HFFc6 (cell line): ENCODE measurements at places on chromosomes 13 and 19. TPM values are rescaled to one million over a fixed set of nuclear protein-coding genes. Genes with fewer than 3 reads are reported as not detected.

ZSCAN5C gene
- total RNA-seq, result not detected in 3 replicates

FOSB gene
- total RNA-seq, result 31.9 to 62.6 TPM (median 38.7 TPM) in 3 replicates

CBLC gene
- total RNA-seq, result not detected in 2 replicates

LILRA5 gene
- total RNA-seq, result not detected in 3 replicates

RETN gene
- not detected in 3 replicates for total RNA-seq

FDX2 gene
- 42.7 to 50.2 TPM (median 45.5 TPM) in 3 replicates for total RNA-seq

ZNF177 gene
- total RNA-seq, result 0.51 to 1.2 TPM (median 0.97 TPM) in 3 replicates

ZNF708 gene
- total RNA-seq, result 3.8 to 5.3 TPM (median 4.9 TPM) in 3 replicates

RFPL4AL1 gene
- total RNA-seq, result not detected in 3 replicates

FFAR2 gene
- total RNA-seq, result not detected in 3 replicates

TMEM272 gene
- total RNA-seq, result not detected in 3 replicates

SMG9 gene
- 32.0 to 41.9 TPM (median 34.6 TPM) in 3 replicates for total RNA-seq

GAPDHS gene
- not detected in 3 replicates for total RNA-seq

ZNF471 gene
- total RNA-seq, result 1.1 to 2.8 TPM (median 2.6 TPM) in 3 replicates

RFXAP gene
- 3.5 and 3.7 TPM in 2 replicates for total RNA-seq

NMRK2 gene
- total RNA-seq, result not detected in 3 replicates

TNFSF9 gene
- 0.77 to 3.2 TPM (median 0.83 TPM) in 3 replicates for total RNA-seq

ZNF534 gene
- not detected in 3 replicates for total RNA-seq

PLK5 gene
- total RNA-seq, result 0.24 to 0.95 TPM (median 0.48 TPM) in 3 replicates

FBXO27 gene
- total RNA-seq, result 0.18 to 1.0 TPM (median 0.59 TPM) in 3 replicates

PRKCG gene
- 0.32 TPM in 1 of 3 replicates, not detected in the others for total RNA-seq

SHD gene
- total RNA-seq, result not detected in 3 replicates

HCN2 gene
- 2.7 to 3.6 TPM (median 2.8 TPM) in 3 replicates for total RNA-seq

SCN1B gene
- 7.5 and 11.8 TPM in 2 replicates for total RNA-seq

SMARCA4 gene
- 105 to 113 TPM (median 108 TPM) in 3 replicates for total RNA-seq

IGFL1 gene
- total RNA-seq, result not detected in 3 replicates

CKM gene
- not detected in 3 replicates for total RNA-seq

DLEU7 gene
- total RNA-seq, result not detected in 3 replicates

IFNL3 gene
- total RNA-seq, result not detected in 2 replicates

DCLK1 gene
- not detected in 3 replicates for total RNA-seq

ARL11 gene
- not detected in 2 replicates for total RNA-seq

PINLYP gene
- total RNA-seq, result 0.23 to 0.56 TPM (median 0.37 TPM) in 3 replicates

FXYD3 gene
- not detected in 3 replicates for total RNA-seq

TEX26 gene
- not detected in 3 replicates for total RNA-seq

YJEFN3 gene
- 1.7 to 1.8 TPM (median 1.7 TPM) in 3 replicates for total RNA-seq

ATP8A2 gene
- not detected in 3 replicates for total RNA-seq

SPIB gene
- not detected in 3 replicates for total RNA-seq

SELENOW gene
- total RNA-seq, result 212 to 263 TPM (median 236 TPM) in 3 replicates

KLK15 gene
- not detected in 3 replicates for total RNA-seq

TMC4 gene
- total RNA-seq, result 0.17 to 1.3 TPM (median 0.57 TPM) in 3 replicates

CEACAM20 gene
- total RNA-seq, result not detected in 3 replicates

WASF3 gene
- total RNA-seq, result 26.5 to 32.1 TPM (median 28.3 TPM) in 3 replicates

TMEM59L gene
- 2.6 to 3.6 TPM (median 3.2 TPM) in 3 replicates for total RNA-seq

FPR2 gene
- not detected in 3 replicates for total RNA-seq

SHC2 gene
- not detected in 3 replicates for total RNA-seq

CEACAM8 gene
- not detected in 3 replicates for total RNA-seq

UPF1 gene
- total RNA-seq, result 46.3 to 54.9 TPM (median 51.6 TPM) in 3 replicates

EXOC3L2 gene
- not detected in 3 replicates for total RNA-seq
